ENCODE measurements at places on chromosomes 2 and 18.

- no peak for DNase-seq
Measured at GRCh38 chr18:77524909-77525308, 275.3 kb downstream of the GALR1 start.

- DNase-seq = no peak
Measured at GRCh38 chr18:63111671-63112402, 207.7 kb downstream of the BCL2 start.

DNA sequence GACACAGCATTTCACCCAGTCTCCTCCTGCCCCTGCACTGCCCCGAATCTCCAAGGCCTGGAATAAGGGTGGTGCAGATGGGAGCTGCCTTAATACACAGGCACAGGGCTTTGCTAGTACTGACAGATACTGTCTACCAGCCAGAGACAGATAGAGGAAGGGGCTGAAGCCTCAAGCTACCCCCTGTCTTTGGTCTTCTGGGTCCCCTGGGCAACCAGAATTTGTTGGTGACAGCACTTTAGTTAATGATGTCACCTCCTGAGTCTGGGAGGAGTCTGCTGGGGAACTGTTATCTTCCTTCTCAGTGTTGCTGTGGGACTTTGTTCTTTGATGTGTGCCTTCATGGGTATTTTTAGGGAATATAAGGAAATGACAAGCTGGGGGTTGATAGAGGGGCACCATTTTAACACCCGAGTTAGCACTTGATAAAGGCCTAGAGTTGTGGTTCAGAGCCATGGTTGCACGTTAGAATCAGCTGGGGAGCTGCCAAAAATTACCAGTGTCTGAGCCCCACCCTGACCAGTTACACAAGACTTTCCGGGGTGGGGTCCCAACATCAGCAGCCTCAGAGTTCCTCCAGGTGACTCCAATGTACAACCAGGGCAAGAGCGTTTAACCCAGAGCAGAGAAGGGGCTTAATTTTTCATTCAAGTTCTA lies 136.8 kb downstream of the SMAD7 start:
- peak; percentile 90 for DNase-seq

DNA sequence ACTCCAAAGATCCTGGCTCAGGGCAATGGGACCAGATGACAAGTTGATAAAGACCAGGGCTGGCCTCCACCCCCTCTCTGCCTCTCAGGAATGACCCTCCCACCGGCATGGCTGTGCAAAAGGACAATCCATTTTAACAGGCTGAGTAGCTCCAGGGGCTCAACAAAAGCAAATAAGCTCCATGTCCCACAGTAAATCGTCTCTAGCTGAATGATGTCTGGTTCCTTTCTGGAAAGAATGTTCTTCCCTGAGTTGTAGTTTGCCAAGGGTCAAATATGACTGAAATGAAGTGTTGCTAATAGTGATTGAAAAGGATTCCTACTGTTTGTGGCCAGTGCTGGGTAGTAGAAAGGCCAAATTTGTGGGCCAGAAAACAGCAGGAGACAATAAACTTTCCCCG lies 434.4 kb upstream of the ETAA1 start:
- no peak for DNase-seq

DNA sequence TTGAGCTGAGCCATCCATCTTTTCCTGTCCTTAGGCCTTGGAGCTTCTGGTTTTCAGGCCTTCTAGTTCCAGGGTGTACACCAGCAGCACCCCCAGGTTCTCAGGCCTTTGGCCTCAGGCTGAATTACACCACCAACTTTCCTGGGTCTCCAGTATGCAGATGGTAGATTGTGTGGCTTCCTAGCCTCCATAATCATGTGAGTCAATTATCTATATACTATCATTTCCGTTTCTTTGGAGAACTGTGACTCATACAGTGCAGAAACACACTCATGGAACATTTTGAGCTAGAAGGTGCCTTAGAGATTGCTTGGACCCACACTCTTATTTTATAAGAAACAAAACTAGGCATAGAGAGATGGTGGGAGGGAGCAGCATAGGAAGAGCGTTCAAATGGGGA lies 167.4 kb downstream of the NCK2 start:
- no peak for DNase-seq

GRCh38 chr18:7164323-7165004 lies 46.9 kb upstream of the LAMA1 start:
- no peak for DNase-seq

- DNase-seq = no peak
Measured at GRCh38 chr2:203669820-203670219, 36.6 kb upstream of the CD28 start.

GRCh38 chr2:143700865-143701264 lies 571.6 kb downstream of the ARHGAP15 start:
- no peak for DNase-seq

- peak; percentile 43 for DNase-seq
Measured at GRCh38 chr2:190879474-190880377, 895 bp upstream of the GLS start.

GRCh38 chr18:70500748-70501147 lies 211.9 kb downstream of the SOCS6 start:
- no peak for DNase-seq

GRCh38 chr18:46910856-46911255 lies 6.5 kb downstream of the PIAS2 start:
- no peak for DNase-seq

- DNase-seq = no peak
Measured at GRCh38 chr2:71877636-71878035, 270.0 kb downstream of the CYP26B1 start.

- DNase-seq = no peak
Measured at GRCh38 chr2:138252587-138252986, 249.0 kb upstream of the SPOPL start.

GRCh38 chr2:217330647-217331046 lies 470.8 kb upstream of the TNP1 start:
- no peak for DNase-seq

DNA sequence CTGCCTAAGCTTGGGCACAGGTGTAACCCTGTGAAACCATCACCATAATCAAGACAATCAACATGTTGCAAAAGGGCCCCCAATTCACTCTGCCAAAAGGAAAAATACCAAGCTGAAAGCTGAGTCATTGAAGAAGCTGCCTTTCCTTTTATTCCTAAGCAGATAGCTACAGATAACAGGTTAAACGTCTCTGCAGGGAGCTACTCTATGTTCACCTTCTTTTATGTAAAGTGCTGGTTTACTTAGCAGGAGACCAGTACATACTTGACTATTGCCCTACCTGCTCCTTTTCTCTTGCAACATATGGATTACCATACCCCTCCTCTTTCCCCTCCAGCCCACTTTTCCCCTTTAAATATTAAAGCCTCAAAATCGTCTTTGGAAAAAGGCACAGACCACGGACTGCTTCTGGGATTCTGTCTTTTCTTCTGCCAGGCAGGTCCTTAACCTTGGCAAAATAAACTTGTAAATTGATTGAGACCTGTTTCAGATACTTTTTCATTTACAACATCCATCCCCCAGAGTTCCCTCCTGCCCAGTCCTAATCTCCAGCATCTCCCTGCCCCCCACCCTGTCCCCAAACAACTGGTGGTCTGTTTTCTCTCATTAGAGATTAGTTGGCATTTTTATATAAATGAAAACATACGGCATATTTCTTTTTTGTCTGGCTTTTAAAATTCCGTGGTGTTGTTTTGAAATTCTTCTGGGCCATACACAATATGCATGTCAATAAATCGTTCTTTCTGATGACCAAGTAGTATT lies 37.8 kb upstream of the LDLRAD4 start:
- DNase-seq = no peak

GRCh38 chr18:73514449-73514848 lies 633.2 kb downstream of the FBXO15 start:
- DNase-seq = no peak

- DNase-seq = no peak
Measured at GRCh38 chr2:42116195-42117181, 52.7 kb upstream of the EML4 start.

DNA sequence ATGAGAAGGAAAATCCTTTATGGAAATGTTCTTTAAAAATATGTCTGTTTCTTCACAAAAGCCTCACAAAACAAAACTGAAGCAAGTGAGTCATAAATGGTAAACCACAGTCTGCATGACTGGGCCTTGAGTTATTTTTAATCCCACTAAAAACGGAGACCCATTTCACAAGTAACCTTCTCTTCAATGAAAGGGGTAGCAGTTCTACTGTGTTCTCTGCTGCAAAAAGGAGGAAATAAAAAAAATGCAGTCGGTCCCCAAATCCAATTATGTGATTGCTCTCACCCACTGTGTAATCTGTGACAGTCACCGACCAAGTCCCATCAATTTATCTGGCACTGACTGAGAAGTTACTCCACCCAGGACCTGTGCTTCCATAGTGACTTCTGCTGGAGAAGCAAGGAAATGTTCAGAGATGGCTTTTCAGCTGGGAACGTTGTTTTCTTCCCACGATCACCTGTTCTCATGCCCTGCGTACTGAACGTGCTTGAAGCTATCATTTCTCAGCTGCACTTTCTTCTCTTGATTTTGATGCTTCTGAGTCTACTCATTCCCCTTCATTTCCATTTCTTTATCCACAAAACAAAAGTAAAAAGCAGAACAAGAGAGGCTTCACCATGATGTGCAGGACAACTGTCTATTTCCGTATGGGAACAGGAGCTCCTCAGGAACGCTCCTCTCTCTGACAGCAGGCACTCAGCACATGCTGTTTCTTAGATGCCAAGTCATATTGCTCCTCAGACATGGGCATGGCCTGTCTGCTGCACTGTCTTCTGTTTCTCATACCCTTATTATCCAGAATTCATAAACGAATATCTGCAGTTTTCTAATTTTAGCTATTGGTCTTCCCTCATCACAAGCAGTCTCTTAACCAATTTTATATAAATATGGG lies 80.0 kb upstream of the TMEM200C start:
- no peak for DNase-seq

- no peak for DNase-seq
Measured at GRCh38 chr2:112529757-112530156, 12.5 kb upstream of the POLR1B start.

GRCh38 chr2:147862859-147863516 lies 18.2 kb downstream of the ACVR2A start:
- DNase-seq = peak; percentile 15

- DNase-seq = no peak
Measured at GRCh38 chr2:229270551-229271410, at the start of gene PID1. Gene PID1, minus strand, starts transcription at chr2:229271287. Its CDS starts 244 bp downstream, at chr2:229271043.

- DNase-seq = no peak
Measured at GRCh38 chr2:127103243-127104165, 3.5 kb downstream of the BIN1 start.

GRCh38 chr2:178829299-178829960 lies 22.2 kb upstream of the TTN start:
- no peak for DNase-seq

DNA sequence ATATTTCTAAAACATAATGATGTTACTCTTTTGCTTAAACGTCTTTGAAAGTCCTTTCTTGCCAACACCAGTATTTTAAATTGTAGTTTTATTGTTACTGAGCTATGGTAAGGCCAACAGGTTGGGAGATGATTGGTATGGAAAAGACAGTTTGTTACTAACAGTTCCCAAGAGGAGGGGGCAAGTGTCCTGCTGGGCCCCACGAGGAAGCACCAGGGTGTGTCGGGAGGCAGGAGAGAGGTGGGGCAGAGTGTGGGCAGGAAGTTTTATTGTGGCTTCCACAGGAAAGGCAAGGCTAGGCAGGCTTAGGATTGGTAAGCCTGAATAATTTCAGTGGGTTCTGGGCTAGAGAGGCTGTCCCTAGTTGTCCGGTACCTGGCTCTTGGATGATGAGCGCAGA lies 134.3 kb downstream of the SOCS6 start:
- DNase-seq = no peak

GRCh38 chr2:236262238-236262637 lies 2.0 kb downstream of the ASB18 start:
- no peak for DNase-seq

GRCh38 chr2:119134775-119135174 lies 23.8 kb downstream of the C1QL2 start:
- DNase-seq = no peak

- DNase-seq = no peak
Measured at GRCh38 chr2:205868053-205868452, 185.8 kb downstream of the NRP2 start.

Measured in CD4-positive, alpha-beta T cell treated with Interleukin-21 for 1 hour (primary cell).